A549 treated with CORT108297 at 1 μM for 4 hours (cell line): ENCODE measurements at places on chromosomes 1 and 21. TPM values are rescaled to one million over a fixed set of nuclear protein-coding genes. Genes with fewer than 3 reads are reported as not detected.

The ACADM gene
- 25.6 to 44.8 TPM (median 30.0 TPM) in 5 replicates for total RNA-seq

The LRRC53 gene
- not detected in 5 replicates for total RNA-seq

The PPM1J gene
- 0.82 to 1.5 TPM (median 1.2 TPM) in 5 replicates for total RNA-seq

The PEAR1 gene
- 7.8 to 11.1 TPM (median 9.9 TPM) in 5 replicates for total RNA-seq

The SLC66A1 gene
- total RNA-seq, result 14.9 to 26.8 TPM (median 23.2 TPM) in 5 replicates

The LCE3D gene
- 0.44 to 1.3 TPM (median 0.64 TPM) in 5 replicates for total RNA-seq

The AGT gene
- 0.06 to 0.17 TPM (median 0.09 TPM) in 4 of 5 replicates, not detected in the other for total RNA-seq

The KDF1 gene
- 0.07 to 0.08 TPM in 2 of 5 replicates, not detected in the others for total RNA-seq

The RNF186 gene
- total RNA-seq, result not detected in 5 replicates

The ACTL8 gene
- 1.2 to 2.0 TPM (median 1.5 TPM) in 5 replicates for total RNA-seq

The GPR3 gene
- 1.4 to 2.3 TPM (median 2.1 TPM) in 5 replicates for total RNA-seq

The ADGRL4 gene
- total RNA-seq, result not detected in 5 replicates

The PIK3R3 gene
- 0.81 to 1.1 TPM (median 0.85 TPM) in 5 replicates for total RNA-seq

The NCF2 gene
- 1.3 to 3.9 TPM (median 2.0 TPM) in 5 replicates for total RNA-seq

The OLFML3 gene
- 3.7 to 4.0 TPM (median 3.8 TPM) in 5 replicates for total RNA-seq

The JAM2 gene
- total RNA-seq, result 0.03 TPM in 1 of 5 replicates, not detected in the others

The ARHGEF16 gene
- 3.6 to 5.8 TPM (median 5.0 TPM) in 5 replicates for total RNA-seq

The C1orf174 gene
- 22.9 to 25.9 TPM (median 24.8 TPM) in 5 replicates for total RNA-seq

The CRNN gene
- not detected in 5 replicates for total RNA-seq

The TCHH gene
- 0.20 to 0.26 TPM (median 0.24 TPM) in 5 replicates for total RNA-seq

The PHTF1 gene
- 14.8 to 16.0 TPM (median 15.6 TPM) in 5 replicates for total RNA-seq

The ADAMTS1 gene
- total RNA-seq, result 0.07 to 0.19 TPM (median 0.17 TPM) in 5 replicates

The OR6N1 gene
- total RNA-seq, result not detected in 5 replicates

The CLCA1 gene
- total RNA-seq, result not detected in 5 replicates

The ATP6V1G3 gene
- total RNA-seq, result not detected in 5 replicates

The MPL gene
- total RNA-seq, result 0.14 TPM in 1 of 5 replicates, not detected in the others

The ZBTB8B gene
- total RNA-seq, result under 0.01 TPM in 1 of 5 replicates, not detected in the others

The DCST2 gene
- total RNA-seq, result 0.35 to 0.57 TPM (median 0.46 TPM) in 5 replicates

The KRTAP12-3 gene
- not detected in 5 replicates for total RNA-seq

The MATN1 gene
- 0.03 to 0.15 TPM (median 0.06 TPM) in 4 of 5 replicates, not detected in the other for total RNA-seq

The GPR37L1 gene
- 0.10 to 0.19 TPM (median 0.16 TPM) in 5 replicates for total RNA-seq

The SPATA17 gene
- total RNA-seq, result 2.0 to 2.8 TPM (median 2.7 TPM) in 5 replicates

The HTR6 gene
- total RNA-seq, result 0.10 to 0.15 TPM (median 0.10 TPM) in 5 replicates

The CDK18 gene
- total RNA-seq, result 0.55 to 1.5 TPM (median 0.89 TPM) in 5 replicates

The PLEKHN1 gene
- 4.7 to 7.6 TPM (median 6.5 TPM) in 5 replicates for total RNA-seq

The UAP1 gene
- 26.1 to 38.9 TPM (median 28.0 TPM) in 5 replicates for total RNA-seq

The GUCA2A gene
- not detected in 5 replicates for total RNA-seq

The EFNA1 gene
- 32.8 to 53.9 TPM (median 38.3 TPM) in 5 replicates for total RNA-seq

The IFI16 gene
- total RNA-seq, result 3.2 to 6.1 TPM (median 4.2 TPM) in 5 replicates

The OLIG2 gene
- total RNA-seq, result not detected in 5 replicates

The SPAG17 gene
- not detected in 5 replicates for total RNA-seq
